ENCODE measurements at places on chromosomes 11 and 22.

GRCh38 chr11:120386774-120387371, 50.7 kb downstream of the ARHGEF12 start:
- DNase-seq, result no peak

GRCh38 chr11:67317888-67318555, 14.7 kb downstream of the SSH3 start:
- DNase-seq, result no peak

- DNase-seq, result no peak
These were observed 72.7 kb downstream of the SIK2 start for GRCh38 chr11:111674941-111675340.

DNA sequence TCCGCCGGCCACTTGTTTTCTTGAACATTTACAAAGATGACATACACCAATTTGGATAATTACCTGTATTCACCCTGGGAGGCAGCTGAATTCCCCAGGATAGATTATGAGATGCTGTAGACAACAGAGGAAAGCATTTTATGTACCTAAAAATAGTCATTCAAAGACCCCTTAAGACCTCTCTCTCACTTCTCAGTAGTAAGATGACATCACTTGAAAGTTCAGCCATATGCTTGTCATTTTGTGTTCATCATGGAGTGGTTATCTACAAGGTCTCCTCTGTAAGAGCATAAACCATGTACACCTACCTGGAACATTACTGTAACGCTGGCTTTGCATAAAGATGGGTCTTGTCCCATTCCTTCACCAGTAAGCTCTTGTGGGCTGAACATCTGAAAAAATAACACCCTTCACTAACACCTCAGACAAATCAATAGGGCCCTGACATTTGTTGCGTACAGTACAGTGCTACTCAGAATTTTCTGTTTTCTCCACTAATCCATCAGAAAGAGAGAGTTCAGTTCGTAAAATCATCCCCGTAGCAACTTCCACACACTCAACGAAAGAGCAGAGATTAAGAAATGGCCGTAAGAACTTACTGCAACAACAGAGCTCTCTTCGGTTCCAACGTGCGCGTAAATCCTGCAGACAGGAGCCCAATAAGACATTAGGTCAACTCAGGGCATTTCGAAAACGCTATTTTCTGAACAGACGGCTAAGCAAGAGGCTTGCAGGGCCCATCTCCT, 15.6 kb upstream of the WDR74 start:
- no peak for DNase-seq

- DNase-seq, result no peak
These were observed 177.1 kb upstream of the B3GAT1 start for GRCh38 chr11:134589129-134589528.

- no peak for DNase-seq
These were observed 442.9 kb downstream of the DYNC2H1 start for GRCh38 chr11:103552086-103552485.

GRCh38 chr11:125724125-125724524, 22.0 kb upstream of the PATE1 start:
- no peak for DNase-seq

DNA sequence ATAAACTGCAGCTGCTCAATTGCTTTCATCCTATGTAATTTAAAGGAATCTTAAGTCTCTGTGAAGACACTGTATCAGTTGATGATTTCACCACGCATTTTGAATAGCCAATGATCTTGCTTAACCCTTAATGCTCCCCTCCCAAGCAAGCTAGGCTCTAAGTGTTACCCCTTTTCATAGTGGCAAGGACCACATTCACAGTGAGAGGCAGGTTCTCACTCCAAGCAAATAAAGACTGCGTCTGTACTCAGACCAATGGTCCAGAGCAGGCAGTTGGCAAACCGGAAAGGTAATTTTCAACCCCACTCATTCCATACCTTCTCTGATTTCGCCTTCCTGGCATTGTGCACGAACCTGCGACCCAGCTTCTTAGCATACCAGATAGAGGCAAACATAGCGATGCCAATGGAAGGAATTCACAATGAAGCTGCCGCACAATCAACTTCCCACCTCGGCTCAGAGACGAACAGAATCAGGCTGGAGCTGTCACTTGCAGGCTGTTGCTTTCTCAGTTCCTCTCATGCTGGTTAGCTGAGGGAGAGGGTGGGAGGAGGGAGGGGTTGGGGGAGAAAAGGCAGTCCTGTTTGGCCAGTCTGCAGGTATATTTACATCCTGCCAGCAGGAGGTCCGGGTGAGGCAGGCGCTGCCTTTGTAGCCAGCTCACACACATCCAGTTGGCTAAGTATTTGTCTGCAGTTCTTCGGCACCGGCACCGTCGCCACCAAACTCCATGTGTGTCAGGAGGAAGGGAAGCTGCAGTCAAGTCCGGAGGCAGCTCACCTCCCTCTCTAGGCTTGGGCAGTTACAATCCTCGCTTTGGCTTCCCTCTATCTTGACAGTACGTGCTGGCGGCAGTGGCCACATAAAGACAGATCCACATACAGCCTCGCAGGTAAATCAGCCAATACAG, 1151.2 kb upstream of the CCDC90B start:
- peak; percentile 3 for DNase-seq

All from A172 (cell line).